ENCODE measurements at places on chromosomes 16 and 17.

DNA sequence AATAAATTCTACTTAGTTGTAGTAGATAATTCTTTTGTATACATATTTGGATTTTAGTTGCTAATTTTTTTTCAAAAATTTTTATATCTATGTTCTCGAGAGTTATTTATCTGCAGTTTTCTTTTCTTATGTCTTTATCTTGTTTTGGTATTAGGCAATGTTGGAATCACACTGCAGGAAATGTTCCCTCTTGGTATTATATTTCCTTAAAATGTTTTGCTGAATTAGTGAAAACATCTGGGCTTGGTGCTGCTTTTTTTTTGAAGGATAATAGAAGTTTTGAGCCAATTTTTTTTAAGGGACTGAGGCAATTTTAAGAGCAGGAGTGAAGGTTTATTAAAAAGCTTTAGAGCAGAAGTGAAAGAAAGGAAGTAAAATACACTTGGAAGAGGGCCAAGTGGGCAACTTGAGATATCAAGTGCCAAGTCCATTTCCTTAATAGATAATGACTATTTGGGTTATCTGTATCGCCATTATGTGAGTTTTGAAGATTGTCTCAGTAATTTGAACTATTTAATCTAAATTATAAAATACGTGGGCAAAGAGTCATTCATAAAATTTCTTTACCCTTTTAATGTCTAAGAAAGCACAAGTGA is 1390.1 kb upstream of the CDH8 start:
- no peak for DNase-seq

- DNase-seq: peak; percentile 21
Observed at GRCh38 chr17:16915752-16916556, 56.0 kb downstream of the TNFRSF13B start.

DNA sequence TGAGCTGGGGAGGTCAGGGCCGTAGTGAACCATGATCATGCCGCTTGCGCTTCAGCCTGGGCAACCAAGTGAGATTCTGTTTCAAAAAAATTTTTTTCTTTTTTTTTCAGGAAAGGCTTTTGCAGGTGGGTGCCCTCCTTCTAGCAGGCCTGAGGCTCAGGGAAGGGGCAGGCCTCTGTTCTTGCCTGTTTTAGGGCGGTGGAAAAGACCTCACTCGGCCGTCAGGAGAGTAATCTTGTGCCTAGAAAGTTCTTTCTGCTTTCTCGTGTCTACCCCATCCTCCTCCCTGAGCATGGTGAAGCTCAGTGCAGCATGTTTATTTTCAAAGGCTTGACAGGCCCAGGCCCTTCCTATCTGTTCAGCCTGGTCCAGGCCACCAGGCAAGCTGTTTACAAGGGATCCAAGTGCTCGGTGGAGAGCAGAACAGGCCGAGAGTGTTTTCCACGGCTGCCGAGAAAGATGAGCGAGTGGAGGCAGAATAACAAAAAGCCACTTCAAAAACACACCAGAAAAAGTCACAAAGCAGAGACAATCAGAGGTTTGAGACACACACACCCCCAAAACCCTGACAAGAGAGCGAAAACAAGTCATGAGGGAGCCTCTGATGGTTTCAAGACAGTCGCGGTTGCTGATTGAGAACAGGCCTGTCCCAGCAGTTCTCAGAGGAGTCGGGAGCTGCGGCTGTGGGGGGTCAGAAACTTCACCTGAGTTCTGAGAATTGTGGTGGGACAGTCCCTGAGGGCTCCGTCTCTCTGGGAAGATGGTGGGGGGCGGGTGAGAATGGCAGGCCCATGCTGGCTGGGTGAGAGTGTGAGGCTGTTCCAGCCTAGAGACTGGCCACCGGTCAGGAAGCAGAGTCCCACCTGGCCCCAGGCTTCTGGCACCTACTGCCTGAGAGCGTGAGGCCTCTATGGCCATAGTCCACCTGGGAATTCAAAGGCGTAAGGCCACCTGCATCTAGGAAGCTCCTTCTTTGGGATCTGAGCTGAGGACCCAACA is 37.5 kb upstream of the CCR7 start:
- peak; percentile 83 for DNase-seq

GRCh38 chr16:78563905-78564304 is 464.5 kb downstream of the WWOX start:
- no peak for DNase-seq

- peak; percentile 23 for DNase-seq
Observed at GRCh38 chr17:42246515-42246914, 29.7 kb downstream of the STAT5B start.

- no peak for DNase-seq
Observed at GRCh38 chr17:70011750-70012149, 63.3 kb upstream of the KCNJ16 start.

- no peak for DNase-seq
Observed at GRCh38 chr16:35452471-35452870, 1993.1 kb downstream of the TP53TG3F start.

DNA sequence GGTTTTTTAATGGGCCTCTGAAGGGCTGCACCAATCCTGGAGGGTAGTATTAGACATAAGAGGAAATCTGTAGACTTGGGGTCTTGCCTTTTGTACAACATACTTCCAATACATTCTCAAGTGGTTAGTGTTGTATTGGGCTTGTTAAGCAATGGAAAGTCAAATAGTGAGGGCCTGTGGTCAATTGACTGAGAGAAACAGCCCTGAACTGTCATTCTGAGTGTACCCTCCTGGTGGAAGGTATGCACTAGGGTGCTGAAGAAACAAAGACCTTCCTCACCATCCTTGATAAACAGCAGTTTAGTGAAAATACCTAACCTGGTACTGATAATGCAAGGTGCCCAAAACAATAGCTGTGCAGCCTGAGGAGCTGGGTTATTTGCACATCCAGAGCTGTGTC is 22.2 kb downstream of the OR2C1 start:
- DNase-seq: no peak

DNA sequence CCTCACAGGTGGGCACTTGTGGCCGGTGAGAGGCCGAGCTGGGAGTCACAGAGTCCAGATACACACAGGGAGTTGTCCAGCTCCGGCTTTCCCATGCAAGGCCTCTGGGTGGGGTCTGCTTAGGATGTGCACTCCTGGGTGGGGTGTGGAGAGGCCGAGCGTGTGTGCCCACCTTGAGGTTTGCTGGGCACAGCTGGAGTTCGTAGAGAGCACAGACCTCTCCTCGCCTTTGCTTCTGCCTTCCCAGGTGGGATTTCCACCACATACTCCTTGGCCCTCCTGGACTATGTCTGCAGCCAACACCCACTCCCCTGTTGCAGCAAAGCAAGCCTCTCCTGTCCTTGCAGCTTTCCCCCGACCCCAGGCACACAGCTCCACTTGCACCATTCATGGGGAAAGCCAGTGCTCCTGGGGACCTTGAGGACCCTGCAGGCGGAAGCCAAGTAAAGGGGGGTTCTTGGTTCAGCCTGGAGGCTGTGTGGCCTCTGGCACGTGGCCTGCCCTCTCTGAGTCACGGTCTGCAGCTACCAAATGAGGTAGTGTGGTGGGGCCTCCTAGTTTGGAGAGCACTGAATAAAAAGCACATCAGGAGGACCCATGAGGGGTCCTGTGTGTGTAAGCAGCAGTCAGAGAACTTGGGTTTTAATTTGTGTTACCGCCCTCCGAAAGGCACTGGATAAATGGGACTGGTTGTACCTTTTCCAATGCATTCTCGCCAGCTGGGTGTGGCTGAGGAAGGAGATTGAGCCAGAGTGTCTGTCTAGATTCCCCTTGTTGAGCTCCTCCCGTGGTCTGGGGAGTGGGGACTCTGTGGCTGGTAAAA is 31.5 kb downstream of the MPRIP start:
- no peak for DNase-seq

Data from CD4-positive, alpha-beta T cell treated with Interleukin-21 for 1 hour (primary cell).